ENCODE measurements at places on chromosomes 5 and 9.

DNA sequence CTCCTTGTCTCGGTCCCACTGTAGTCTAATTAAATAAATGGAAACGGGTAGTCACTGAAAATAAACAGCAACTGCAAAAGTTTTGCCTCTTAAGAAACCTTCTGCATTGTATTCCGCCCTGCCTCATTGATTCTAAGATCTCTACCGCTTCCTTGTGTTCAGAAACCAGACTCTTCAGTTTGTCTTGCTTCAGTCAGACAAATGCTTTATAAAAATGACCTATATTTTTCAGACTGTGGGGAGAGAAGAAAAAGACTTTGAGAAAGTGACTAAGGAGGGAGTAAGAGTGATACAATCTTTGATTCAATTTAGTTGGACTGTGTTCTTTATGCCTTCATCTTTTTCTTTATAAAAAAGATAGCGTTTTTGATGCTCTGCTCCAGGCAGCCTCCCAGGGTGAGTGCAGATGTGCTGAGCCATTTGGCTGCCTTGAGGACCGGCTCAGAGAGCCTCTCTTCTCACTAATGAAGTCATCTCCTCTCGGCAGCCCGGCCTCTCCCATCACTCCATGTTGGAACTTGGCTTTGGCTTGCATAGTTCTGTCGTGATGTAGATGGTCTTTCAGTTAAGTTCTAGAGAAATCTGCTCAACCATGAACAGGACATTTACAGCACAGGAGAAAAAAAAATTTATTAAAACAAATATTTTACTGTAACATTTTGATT lies 4.0 kb upstream of the VCAN start:
- peak; percentile 89 for DNase-seq

- no peak for DNase-seq
Observed at GRCh38 chr5:88663793-88664216, 219.2 kb downstream of the MEF2C start.

- DNase-seq, result peak; percentile 44
Observed at GRCh38 chr5:148939676-148940075, 113.3 kb downstream of the ADRB2 start.

GRCh38 chr9:98057138-98057799 lies 737 bp downstream of the NANS start:
- peak; percentile 25 for DNase-seq

DNA sequence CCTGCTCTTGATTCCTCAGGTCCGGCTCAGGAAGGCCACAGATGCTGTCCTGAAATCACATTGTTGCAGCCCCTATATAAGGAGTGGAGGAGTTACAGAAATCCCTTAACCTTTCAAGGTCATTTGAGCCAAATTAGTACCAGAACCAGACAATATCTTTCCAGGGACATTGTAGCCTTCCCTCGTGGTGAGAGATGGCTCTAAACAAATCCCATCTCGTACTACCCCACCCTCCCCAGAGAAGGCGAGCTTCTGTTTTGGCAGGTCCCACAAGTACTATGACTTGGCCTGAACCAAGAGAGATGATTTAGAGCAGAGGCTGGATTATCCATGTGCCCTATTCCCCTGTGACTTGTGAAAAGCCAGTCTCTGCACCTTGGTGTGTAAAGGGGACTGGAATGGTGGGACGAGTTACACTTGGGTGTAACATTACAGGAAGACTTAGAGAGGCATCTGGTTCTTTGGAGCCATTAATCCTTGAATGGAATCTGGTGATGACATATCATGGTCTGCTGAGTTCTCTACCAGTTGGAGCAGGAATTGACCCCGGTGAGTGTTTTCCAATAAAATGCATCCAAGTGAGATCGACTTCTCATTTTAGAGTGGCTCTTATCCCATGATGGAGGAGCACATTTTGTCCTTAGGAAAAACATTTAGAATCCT lies at the start of gene FAM240B:
TSS of gene FAM240B (minus strand) at position 51 of the 663 bp plus-strand sequence. CDS start 16,134 bp downstream, outside the sequence.
- DNase-seq, result no peak

- no peak for DNase-seq
Observed at GRCh38 chr5:51484326-51484725, 101.1 kb downstream of the ISL1 start.

- DNase-seq, result peak; percentile 17
Observed at GRCh38 chr9:121107029-121107428, 32.3 kb downstream of the CNTRL start.

GRCh38 chr5:93598091-93599000 lies 15.3 kb downstream of the NR2F1 start:
- DNase-seq, result no peak
